ENCODE measurements at places on chromosomes 1 and 21.

- DNase-seq = no peak
Observed at GRCh38 chr1:53065391-53065790, 3.4 kb downstream of the PODN start.

GRCh38 chr1:226723657-226724532 is 15.2 kb downstream of the ITPKB start:
- peak; percentile 76 for DNase-seq

DNA sequence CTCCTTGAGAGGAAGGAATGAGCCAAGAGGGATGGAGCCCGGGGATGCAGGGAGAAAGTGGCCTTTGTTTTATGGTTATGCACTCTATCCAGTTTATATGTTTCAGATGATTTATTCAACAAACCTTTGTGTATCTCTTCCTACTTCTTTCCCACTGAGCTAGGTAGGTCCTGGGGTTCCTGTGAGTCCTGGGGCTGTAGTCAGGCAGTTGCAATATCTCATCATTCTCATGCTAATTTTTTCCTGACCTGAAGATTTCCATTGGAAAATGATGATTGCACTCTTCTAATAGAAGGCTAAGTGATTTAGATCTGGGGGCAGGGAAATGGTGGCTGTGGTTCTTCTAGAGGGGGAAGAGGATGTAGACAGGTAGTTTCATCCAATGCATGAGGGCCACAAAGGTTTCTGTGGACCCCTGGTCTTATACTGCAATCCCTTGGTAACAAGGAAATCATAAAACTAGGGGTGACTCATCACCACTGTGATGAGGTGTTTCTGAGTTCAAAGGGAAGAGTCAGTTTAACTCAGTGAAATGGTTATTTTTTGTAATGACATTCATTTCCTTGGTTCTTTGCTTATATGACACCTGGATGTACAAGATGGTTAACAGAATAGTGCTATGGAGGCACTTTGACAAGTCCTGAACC is 20.2 kb downstream of the B3GALT5 start:
- DNase-seq = peak; percentile 74

- peak; percentile 86 for DNase-seq
Observed at GRCh38 chr1:16155537-16156410, at the start of gene EPHA2. TSS of gene EPHA2 (minus strand) at chr1:16156069. CDS start at chr1:16155932, 137 bp downstream.

GRCh38 chr21:37514038-37514667 is 147.6 kb downstream of the DYRK1A start:
- DNase-seq = no peak

DNA sequence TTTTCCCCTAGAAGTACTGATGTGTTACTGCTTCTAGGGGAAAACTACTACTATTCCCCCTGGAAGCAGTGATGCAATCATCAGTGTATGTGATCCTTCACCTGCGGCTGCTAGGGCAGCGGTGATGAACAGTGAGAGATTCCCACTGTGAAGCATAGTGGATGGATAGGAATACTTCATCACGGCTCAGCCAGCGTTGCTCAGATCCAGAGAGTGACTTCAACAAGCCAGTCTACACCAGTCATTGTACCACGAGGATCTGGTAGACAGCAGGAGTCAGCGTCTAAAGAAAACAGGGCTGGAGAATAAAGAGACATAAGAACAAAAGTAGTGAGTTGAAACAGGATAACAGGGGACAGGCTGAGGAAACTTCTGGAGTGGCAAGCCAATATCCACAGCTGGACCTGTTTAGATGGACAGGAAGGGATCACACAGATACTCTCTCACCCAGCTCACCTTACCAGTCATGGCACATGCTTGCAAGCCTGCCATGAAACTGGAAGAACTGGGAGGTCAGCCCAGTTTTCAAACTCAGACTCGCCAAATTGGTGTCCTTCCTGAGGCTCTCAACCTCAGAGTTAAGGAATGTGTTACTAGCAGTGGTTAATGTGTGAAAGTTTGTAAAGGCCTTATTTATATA is 42.4 kb upstream of the LRRC52 start:
- no peak for DNase-seq

- no peak for DNase-seq
Observed at GRCh38 chr1:41855713-41856112, 63.0 kb downstream of the HIVEP3 start.

DNA sequence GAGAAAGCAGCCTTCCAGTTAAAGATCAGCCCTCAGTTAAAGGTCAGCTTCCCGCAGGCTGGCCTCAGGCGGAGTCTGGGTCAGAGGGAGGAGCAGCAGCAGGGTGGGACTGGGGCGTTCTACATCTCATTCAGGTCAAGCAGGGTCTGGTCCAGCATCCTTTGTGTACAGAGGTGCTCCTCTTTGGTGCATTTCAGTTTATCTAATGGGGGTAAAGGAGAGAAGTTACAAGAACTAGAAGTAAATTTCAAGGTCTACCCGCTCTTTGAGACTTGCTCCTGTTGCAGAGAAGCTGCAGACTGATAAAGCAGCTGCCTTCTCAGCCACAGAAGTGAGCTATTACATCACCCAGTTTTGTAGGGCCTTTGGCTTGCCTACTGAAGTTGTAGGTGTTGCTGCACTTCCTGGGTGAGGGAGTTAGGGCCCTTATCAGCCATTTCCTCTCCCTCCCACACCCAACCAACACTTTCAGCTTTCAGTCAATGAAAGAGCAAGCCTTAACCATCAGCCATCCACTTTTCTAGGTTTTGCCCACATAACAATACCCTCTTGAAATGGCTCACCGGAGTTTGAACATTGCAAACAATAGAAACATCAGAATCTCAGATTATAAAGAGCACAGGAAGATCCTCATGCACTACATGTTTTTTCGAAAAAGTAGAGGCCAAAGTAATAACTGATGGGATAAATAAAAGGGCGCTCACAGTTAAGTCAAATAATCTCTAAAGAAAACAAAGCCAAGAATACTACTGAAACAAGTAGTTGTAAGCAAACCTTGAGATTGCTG is 2.8 kb upstream of the NUP210L start:
- DNase-seq = no peak

- peak; percentile 83 for DNase-seq
Observed at GRCh38 chr1:101259744-101260148, 22.9 kb downstream of the S1PR1 start.

DNA sequence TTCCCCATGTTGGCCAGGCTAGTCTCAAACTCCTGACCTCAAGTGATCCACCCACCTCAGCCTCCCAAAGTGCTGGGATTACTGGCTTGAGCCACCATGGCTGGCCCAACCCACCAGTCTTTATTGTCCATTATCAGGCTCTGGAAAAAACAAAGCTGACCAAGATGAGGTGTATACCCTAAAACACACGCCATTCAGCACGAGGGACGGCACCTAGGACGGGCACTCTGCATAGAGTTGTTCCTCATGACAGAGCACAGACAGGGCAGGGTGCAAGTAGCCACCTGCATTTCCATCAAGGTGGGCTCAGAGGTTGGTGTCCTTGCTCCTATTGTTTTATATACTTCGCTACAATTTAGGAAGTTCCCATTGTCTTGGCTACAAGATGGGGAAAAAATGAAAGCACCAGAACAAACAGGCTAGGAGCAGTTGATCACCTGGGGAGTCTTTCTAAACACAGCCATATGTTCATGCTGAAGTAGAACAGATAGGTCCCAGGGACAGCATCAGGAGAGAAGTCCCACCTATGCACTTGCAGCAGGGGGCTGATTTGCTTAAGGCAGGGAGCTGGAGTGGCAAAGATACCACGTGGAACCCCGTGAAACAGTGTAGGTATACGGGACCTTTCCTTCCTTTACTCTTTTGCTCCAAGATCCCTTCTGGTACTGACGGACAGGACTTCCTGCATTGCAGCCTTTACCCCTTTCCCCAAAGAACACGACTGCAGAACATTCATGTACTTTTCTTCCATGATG is 4.5 kb downstream of the KRTCAP2 start:
- DNase-seq = no peak

DNA sequence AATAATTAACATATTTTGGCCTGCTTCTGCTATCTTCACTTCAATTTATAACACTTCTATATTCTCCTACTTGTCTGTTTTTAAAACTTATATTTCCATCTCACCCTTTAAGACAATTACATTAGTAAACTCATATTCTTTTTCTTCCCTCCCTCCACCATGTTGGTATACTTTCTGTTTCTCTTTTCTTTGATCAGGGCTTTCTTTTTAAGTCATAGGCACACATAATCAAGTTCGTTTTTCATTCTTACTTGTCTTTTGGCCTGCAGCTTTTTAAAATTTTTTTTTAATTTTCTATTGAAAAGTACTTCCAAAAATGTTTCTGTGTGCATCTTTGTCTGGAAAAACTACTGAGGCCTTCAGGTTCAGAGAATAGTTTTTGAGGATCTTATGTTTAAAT is 2.3 kb downstream of the PYHIN1 start:
- no peak for DNase-seq

DNA sequence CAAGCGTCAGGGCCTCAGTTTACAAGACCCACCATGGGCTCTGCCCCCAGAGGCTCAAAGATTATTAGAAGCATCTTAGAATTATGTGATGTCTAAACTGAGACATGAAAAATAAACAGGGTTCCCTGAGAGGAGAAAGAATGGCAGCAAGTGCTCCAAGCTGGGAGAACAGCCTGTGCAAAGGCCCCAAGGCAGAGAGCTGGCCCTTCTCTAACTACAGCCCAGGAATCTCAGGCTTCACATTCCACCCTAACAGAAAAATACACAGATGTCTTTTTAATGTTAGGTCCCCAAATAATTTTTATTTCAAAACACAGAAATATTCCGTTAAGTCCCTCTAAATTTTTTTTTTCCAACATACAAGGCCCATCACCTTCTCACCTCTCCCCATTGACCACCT is 21.7 kb downstream of the SSBP3 start:
- no peak for DNase-seq

Data from fibroblast of skin of right quadriceps (primary cell).